ENCODE measurements at places on chromosomes 12 and 14.

DNA sequence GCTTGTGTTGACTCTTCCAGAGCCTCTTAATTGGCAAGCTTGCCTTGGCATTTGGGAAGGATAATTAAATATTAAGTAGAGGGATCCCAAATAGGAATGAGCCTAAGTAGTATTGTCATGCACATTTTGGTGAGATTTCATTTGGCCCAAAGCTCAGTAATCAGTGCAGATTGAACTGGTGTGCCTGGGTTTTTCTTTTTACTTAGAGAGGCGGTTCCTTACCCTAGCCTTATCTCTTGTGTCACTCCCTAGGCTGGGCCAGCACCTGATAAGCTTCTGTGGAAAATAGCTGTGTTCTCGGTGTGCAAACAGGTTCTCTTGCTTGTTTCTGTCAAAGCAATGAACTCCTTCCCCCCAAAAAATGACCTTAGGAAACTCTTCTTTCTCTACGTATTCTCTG is 9.3 kb upstream of the B4GALNT3 start:
- DNase-seq = no peak

DNA sequence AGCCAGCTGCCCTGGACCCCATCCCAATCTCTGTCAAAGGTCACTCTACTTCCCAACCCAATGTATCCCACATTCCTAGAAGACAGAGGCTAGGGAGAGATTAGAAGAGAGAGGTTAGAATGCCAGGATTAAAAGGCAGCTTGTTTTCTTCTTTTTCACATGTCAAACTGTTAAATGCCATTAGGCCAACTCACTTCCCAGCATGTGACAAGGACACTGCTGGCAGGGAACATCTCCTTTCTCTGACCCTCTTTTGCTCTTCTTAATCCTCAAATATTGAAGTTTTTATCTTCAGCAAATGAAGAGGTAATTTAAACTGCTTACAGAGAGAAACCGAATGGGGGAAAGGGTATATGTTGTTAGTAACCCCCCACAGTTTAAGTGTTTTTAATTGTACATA is 89.1 kb downstream of the BBS10 start:
- DNase-seq = no peak

DNA sequence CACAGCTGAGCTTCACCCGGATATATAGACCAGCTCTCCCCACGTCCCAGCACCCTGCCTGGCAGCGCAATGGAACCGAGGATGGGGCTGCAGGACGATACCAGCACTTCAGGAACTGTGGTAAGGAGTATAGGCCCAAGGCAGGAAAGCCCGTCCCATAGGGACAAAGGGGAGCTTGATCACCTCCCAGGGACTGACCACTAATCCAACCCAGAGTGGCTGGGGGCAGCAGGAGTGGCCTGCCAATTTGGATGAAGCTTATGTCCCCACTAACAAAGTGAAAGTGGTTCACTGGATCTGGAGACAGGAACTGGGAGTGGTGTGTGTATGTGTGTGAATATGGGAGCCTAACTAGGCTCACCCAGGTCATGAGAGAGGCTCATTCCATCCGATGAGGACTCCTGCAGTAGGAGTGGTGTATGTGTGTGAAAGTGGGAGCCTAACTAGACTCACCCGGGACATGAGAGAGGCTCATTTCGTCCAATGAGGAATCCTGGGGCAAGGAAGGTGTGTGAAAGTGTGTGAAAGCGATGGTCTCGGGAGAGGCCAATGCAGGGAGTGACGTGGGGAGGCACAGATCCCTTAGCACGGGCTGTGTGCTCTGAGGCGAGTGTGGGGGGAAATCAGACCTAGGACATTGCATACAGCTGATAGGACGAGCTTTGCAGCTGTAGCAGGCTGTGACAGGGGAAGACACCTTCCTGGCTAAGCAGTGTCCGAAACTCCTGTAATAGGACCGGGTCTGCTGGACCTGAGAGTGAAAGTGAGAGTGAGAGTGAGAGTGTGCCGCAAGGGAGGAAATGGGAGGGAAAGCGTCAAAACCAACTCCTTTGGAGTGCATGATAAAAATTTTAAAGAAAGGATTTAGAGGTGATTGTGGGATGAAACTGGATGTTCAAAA is 25.7 kb downstream of the KLRK1 start:
- no peak for DNase-seq

DNA sequence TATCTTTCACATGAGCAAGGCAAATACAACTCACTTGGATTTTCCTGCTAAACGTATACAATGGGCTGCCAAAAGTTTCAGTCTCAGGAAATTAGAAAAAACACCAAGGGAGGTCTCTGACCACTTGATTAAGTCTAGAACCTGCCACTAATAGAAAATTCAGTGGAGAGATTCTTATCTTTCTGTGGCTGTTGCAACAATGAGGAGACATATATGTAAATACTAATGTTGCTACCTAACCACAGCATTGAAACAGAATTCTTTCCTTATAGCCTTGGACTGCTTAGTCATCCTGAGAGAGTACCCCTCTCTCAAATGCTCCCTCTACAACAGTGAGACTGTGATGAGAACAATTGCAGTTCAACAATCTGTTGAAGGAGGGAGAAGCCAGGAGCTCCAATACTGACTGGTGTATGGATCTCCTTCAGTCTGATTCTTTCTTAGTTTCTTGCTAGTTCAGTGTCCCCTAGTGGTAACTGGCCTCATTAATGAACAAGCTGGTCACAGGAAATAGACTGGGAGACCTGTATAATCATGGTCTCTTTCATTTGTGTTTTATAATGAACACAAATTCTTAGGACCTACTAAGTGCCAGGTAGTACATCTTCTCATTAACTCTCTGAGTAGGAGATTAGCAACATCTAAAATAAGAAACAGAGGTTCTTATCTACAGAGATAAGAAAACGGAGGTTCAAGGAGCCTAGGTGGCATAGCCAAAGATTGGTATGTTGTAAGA is 164.5 kb downstream of the SLC38A4 start:
- no peak for DNase-seq

- no peak for DNase-seq
Observed at GRCh38 chr14:80978403-80978802, 23.0 kb downstream of the TSHR start.

DNA sequence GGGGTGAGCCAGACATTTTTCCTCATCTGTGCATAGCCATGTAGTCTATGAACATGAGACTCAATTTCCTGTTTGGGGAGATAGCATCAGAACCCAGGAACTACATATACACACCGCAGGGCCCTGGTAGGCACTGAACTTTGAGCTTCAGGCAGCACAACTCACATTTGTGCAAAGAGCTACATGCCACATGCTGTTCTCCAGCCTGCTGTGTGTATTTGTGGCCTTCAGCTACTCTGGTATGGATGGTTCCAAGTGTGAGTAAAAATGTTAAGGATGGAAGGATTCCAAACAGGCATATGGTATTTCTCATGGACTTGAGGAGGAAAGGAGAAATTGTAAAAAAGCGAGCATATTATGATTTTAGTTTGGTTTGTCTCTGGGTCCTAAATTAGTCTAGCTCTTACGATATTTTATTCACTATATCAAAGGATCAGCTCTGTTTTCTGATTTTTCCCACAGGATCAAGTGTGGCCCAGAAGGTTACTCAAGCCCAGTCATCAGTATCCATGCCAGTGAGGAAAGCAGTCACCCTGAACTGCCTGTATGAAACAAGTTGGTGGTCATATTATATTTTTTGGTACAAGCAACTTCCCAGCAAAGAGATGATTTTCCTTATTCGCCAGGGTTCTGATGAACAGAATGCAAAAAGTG is 422.4 kb upstream of the OR4E1 start:
- DNase-seq = no peak

- DNase-seq = no peak
Observed at GRCh38 chr12:82008251-82008650, 249.1 kb upstream of the PPFIA2 start.

GRCh38 chr12:88063375-88063774 is 34.2 kb upstream of the C12orf50 start:
- no peak for DNase-seq
